Activated naive CD8-positive, alpha-beta T cell treated with anti-CD3 and anti-CD28 coated beads for 36 hours (primary cell): ENCODE measurements at places on chromosomes 5 and 9. TPM values are rescaled to one million over a fixed set of nuclear protein-coding genes. Genes with fewer than 3 reads are reported as not detected.

The CYSRT1 gene
- total RNA-seq: 0.32 TPM

The TMEM232 gene
- total RNA-seq: 0.66 TPM

The ARSI gene
- total RNA-seq: not detected

The SHLD3 gene
- total RNA-seq: 6.9 TPM

The RBM22 gene
- 71.7 TPM for total RNA-seq

The C7 gene
- total RNA-seq: not detected

The CACNA1B gene
- total RNA-seq: not detected

The ARID3C gene
- total RNA-seq: 0.31 TPM

The WWC1 gene
- 1.5 TPM for total RNA-seq

The POLK gene
- 25.2 TPM for total RNA-seq

DNA sequence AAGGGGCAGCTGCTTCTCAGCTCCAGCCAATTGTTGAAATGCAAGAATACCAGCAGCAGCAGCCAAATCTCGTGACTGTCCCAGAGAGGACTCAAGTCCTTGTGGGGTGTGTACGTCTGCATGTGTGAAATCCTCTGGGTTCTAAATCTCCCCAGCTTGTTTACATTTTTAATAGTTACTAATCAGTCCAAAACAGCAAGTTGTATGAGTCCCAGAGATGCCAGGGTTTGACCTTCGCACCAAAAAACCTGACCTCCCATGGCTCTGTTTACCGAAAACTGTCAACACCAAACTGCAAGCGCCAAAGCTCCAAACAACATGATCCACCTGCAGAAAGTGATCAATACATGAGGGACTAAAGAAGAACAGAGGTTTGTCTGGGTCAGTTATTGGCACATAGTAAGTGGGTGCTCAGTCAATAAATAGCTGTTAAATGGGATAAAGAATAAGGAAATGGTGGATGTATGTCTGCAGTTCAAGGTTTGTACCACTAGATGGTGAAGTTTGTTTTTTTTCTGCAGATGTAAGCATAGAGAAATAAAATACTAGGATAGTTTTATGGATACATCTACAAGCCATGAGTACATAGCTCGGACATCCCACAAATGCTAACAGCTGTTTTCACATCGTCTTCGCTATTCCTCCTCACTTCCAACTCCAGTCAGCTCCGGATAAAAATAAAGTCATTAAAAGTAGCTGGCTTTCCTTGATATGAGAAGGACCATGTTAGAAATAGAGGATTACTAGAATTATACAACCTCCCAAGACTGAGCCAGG is 85.3 kb upstream of the ADRB2 start:
- DNase-seq: no peak

DNA sequence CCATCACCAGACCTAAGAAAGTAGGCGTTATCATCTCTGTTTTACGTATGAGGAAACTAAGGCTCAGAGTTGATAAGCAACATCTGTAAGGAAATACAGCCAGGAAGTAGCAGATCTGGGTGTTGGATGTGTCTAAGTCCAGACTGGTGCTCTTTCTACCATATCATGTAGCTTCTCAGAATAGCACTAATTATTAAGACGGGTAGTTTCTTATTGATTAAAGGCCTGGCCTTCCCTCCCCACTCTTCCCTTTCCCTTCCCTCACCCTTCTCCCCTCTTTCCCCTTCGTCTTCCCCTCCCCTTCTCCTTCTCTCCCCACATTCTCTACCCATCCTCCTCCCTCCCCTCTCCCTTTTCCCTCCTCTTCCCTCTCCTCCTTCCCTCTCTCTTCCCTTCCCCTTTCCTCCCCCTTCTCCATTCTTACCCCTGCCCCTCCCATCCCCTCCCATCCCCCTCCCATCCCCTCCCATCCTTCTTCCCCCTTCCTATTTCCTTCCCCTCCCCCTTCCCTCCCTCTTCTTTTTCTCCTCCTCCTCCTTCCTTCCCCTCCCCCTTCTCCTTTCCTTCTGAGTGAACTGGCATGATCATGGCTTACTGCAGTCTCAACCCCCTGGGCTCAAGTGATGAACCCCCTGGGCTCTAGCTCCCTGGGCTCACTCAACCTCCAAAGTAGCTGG is 79.4 kb downstream of the SNX24 start:
- DNase-seq: no peak

DNA sequence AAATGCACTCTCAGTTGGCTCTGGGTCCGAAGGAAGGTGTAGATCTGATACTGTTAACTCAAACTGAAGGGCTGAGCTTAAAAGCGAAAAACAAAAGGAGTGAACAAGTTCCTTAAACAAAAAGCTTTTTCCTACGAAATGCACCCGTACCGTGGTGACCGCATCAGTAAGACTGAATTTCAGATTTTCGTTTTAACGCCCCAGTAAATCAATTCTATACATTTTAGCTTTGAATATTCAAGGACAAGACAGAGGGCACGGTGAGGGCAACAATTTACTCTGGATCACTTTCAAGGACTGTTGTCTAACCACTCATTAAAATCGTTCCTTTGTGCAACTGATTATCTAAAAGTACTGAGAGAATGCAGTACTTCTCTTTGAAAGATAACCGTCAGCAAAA is 1.9 kb downstream of the HOMER1 start:
- no peak for DNase-seq

- DNase-seq: no peak
These were observed 9.6 kb upstream of the BTNL8 start for GRCh38 chr5:180889381-180889780.

GRCh38 chr5:78671609-78672008 is 23.0 kb upstream of the LHFPL2 start:
- no peak for DNase-seq

- peak; percentile 1 for DNase-seq
These were observed 214.9 kb upstream of the WWC1 start for GRCh38 chr5:168076561-168076991.

GRCh38 chr5:21802869-21803490 is 1050.2 kb downstream of the CDH12 start:
- no peak for DNase-seq

- DNase-seq: no peak
These were observed 10.0 kb downstream of the VAV2 start for GRCh38 chr9:133981958-133982681.

GRCh38 chr9:24416136-24416535 is 129.6 kb downstream of the IZUMO3 start:
- DNase-seq: no peak

- no peak for DNase-seq
These were observed 527 bp downstream of the MEF2C start for GRCh38 chr5:88882276-88883038.

GRCh38 chr9:129033216-129033615 is 3.2 kb upstream of the MIGA2 start:
- DNase-seq: no peak

DNA sequence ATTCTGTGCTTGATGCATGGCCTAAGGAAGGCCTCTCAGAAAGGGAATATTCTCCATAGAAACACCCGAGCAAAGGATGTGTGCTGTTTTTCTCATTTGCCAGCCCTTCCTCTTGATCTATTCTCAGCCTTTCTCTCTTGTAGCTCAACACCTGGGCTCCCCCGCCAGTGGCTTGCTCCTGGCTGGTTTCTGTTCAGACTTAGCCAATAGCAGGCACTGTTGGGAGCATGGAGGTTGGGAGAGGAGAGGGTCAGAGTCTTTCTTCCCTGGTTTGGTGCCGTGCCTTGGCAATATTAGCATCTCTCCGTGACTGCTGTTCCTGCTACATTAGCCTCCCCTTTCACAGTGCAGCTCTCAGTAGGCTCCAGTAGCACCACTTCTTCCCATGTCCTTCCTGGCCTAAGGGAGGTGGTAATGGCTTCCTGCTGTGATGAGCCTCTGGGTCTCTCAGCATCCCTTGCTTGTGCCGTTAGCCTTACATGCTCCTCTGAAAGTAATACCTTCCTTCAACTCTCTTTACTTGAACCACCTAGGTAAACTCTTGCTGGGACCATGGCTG is 269.7 kb upstream of the GAS1 start:
- no peak for DNase-seq

- DNase-seq: no peak
These were observed 34.7 kb downstream of the PPIC start for GRCh38 chr5:123001808-123002207.

DNA sequence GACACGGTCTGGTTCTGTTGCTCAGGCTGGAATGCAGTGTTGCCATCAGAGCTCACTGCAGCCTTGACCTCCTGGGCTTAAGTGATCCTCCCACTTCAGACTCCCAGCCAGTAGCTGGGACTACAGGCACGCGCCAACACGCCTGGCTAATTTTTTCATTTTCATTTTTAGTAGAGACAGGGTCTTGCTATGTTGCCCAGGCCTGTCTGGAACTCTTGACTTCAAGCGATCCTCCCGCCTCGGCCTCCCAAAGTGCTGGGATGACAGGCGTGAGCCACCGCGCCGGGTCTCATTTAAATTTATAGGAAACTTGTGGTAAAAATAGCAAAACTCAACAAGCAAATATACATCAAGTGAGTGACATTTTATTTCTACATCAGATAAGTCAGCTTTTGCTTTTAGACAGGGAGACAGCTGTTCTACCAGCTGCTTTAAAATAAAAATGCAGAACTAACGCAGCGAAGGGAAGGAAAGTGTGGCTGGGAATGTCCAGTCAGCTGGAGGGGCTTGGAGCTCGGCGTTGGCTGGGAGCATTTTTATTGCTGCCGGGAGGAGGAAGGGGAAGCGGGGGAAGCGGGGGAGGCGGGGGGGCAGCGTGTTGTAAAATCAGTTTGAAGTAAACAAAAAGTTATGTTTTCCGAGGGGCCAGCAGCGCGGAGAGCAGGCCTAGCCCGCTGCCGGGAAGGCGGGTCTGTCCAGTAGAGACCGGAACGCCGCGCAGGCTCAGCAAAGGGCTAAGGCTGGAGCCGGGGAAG is 707 bp upstream of the ZFYVE16 start:
- DNase-seq: no peak

DNA sequence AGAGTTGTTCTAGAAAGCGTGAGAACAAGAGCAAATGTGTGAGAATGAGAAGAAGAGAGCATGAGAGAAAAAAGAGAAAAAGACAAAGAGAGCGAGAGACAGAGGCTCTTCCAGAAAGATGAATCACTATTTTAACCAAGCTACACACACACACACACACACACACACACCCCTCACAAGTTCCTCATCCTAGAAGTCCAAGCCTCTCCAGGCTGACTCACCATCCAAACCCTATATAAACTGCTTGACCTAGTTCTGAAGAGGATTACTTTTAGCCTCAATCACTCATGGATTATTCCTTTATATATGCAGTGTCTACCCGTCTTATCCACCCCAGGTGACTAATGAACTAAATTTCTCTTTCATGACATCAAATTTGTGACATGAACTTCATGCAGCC is 37.6 kb downstream of the C9orf57 start:
- DNase-seq: no peak

DNA sequence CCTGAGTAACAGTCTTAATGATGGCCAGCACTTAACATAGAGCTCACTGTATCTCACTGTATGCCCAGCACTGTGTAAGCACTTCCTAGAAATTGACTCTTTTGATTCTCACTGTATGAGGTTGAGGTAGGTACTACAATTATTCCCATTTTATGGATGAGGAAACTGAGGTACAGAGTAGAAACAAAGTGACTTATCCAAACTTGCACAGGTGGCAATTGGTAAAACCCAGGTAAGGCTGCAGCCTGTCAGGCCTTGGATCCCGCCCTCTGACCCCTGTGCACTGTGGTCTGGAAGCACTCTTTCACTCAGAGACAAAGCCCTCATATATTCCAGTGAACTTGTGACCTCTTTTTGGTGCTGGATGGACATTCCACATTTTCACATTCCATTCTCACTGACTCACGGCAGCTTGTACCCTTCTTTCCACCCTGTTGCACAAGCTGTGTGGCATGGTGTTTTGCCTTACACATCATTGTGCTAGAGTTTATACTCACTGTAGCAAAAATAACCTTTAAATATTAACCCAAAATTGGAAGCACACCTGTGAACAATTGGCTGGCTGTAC is 21.7 kb downstream of the ANKRD55 start:
- DNase-seq: no peak

GRCh38 chr9:76441551-76442322 is 17.2 kb upstream of the GCNT1 start:
- DNase-seq: peak; percentile 57

DNA sequence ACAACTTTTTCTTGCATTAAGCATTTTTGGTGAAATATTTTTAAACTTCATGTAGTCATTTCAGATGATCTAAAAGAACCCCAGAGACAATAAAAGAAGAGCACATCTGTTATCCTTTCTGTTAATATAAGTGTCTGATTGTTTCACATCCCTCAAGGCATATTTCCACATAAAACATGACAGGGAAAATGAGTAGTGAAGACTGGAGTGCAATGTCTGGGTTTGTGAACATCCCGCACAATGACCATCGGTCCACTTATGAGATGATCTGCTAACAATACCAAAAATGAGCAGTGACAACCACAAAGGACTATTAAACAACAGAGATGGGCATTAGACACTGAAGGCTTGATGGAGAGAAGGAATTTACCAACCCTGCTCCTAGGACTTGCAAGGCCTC is 209.1 kb downstream of the NR2F1-AS1 start:
- no peak for DNase-seq

- DNase-seq: peak; percentile 82
These were observed 7.9 kb downstream of the CCL21 start for GRCh38 chr9:34701769-34702736.

GRCh38 chr9:134530724-134531123 is 110.9 kb upstream of the COL5A1 start:
- DNase-seq: no peak

DNA sequence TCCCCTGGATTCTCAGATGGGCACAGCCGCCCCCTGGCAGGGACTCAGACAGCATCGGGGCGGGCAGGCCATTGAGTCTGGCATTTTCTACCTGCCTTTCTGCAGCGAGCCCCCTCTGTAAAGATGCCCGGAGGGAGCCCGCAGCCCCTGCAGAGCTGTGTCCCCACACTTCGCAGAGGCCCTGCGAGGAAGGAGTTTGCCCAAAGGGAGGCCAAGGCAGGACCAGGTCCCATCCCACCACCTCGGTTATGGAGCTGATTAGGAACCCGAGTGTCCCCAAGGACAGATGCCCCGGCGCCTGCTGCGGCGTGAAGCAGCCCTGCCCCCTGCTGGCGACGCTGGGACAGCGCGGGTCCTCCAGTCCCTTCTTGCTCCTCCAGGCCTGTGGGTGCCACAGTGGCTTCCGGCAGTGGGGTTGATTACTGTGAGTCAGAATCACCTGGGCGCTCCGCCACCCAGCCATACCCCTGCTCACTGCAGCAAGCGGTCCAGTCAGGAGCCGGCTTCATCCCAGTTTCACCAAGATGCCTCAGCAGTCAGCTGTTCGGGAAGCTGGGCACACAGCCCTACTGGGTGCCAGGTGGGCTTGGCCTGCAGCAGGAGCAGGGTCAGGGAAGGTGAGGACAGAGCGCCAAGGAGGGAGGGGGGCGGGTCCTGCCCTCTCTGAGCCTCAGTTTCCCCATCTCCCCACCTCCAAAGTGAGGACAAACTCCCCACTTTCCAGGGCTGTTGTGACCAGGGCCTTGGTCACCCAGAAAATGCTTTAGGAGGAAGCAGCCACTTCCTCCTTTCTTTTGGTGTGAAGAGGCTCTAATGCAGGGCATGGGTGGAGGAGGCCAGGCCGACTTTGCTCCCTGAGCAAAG is 117.2 kb downstream of the RXRA start:
- peak; percentile 88 for DNase-seq

- no peak for DNase-seq
These were observed 134.5 kb upstream of the SEMA6A start for GRCh38 chr5:116709082-116709481.

GRCh38 chr9:69019808-69020207 is 5.9 kb upstream of the PRKACG start:
- no peak for DNase-seq
